ENCODE measurements at places on chromosomes 2 and 18.

GRCh38 chr18:60865801-60866200 is 467.4 kb upstream of the CDH20 start:
- DNase-seq = no peak

GRCh38 chr2:223101340-223102039 is 49.5 kb downstream of the KCNE4 start:
- DNase-seq = peak; percentile 57

GRCh38 chr2:54725343-54726099 is 2.1 kb downstream of the EML6 start:
- DNase-seq = no peak

DNA sequence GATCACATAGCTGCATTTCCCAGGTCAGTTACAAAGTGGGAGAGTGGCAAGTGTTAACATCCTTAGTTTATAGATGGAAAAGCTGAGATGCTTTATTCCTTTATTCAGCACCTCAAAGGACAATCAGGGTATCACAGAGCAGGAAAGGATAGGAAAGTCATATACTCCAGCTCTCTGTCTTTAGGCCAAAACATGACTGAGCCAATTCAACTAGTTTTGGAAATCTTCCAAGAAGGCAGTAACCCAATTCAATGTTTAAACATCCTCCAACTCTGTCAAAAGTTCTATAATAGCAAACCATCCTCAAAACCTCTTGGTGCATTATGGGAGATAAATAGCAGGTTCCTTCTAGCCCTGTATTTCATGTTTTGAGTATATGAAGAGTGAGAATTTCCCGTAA is 25.2 kb downstream of the CASP8 start:
- DNase-seq = no peak

- DNase-seq = no peak
Observed at GRCh38 chr18:26458526-26459232, 89.7 kb downstream of the KCTD1 start.

GRCh38 chr2:226969417-226970080 is 133.7 kb downstream of the RHBDD1 start:
- DNase-seq = no peak

DNA sequence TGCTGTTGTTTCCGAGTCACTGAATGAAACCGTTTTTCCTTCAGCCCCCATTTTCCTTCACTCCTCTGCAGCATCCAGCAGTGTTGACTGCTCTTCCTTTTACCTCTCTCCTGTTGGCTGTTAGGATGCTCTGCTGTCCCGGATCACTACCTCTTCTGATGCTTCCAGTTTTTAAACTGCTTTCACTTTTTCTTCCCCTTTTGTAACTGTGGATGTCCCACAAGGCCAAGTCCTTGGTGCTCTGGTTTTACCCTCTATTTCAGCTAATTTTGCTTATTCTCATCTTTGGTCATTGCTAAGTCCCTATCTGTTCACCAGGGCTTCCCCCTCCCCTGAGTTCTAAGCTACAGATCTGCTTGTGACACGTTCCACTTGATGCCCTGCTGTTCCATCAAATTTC is 39.4 kb upstream of the MAP4K3 start:
- no peak for DNase-seq

DNA sequence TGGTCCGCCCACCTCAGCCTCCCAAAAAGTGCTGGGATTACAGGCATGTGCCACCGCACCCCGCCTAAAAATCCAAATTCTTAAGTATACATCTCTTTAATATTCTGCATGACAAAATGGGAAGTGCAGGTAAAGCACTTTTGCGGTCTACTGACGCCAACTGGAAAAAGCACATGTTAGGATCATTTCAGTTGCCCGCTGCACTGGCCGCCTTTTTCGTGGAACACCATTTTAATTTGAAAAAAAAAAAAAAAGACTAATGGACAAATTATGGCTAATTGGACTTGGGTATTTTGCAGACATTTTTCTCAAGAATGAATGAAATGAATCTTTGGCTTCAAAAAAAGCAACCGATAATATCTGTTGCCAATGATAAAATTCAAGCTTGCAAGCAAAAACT is 129.3 kb upstream of the GPC1 start:
- no peak for DNase-seq

- DNase-seq = no peak
Observed at GRCh38 chr18:41645589-41646360, 309.3 kb upstream of the PIK3C3 start.

GRCh38 chr2:190486037-190486623 is 48.4 kb downstream of the NEMP2 start:
- DNase-seq = peak; percentile 7

DNA sequence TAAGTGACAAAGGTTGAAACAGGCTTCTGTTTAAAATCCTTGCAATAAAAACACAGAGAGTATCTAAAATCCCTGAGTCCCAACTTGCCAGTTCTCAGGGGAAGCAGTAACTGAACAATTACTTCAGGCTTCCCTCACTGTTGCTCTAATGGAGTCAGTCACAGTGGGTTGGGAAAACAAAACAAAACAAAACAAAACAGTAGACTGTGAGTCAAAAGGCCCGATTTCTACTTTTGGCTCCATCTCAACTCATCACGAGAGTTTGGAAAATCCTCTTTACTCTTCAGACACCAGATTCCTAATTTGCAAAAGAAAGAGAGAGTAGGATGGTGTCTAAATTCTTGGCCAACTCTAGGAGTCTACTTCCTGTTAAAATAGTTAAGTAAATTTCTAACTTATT is 1.1 kb downstream of the FSHR start:
- DNase-seq = no peak

GRCh38 chr2:203040966-203041521 is 26.4 kb downstream of the NBEAL1 start:
- no peak for DNase-seq

GRCh38 chr2:96888072-96889011 is 18.5 kb upstream of the SEMA4C start:
- DNase-seq = no peak

GRCh38 chr18:76855594-76855993 is 33.2 kb downstream of the ZNF236 start:
- no peak for DNase-seq

DNA sequence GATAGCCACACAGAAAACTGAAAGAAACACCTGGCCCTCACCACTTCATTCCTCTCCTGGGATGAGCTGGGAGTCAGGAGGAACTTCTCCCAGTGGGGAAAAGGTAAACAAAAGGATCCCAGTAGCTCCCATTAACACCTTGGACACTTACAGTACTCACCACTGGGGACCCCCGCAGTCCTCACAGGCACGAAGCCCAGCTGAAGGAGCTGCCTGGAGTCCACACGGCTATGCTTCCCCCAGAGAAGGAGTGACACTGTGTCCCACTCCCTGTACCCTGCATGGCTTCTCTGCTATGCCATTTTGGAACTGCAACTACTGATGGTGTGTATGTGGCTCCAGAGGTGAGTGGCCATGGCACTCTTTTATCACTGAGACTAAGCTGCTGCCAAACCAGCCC is 1565.1 kb downstream of the LRP1B start:
- DNase-seq = no peak

DNA sequence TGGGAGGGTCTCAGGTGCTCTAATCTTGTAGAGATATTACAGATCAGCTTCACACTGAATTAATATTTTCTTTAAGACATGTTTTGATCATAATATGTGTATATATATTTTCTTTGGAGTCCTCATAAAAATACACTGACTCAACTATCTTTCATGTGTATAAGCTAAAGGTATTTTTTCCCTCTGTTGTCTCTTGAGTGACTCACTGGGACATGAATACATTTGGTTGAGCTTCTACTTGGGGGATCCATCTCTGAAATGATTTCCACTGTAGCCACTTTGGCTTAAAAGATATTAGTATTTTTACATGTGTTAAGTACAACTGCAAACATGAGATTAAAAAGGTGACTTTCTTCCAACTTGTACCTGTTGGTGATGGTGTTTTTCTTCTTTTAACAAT is 140.8 kb downstream of the TTN start:
- no peak for DNase-seq

GRCh38 chr2:60641811-60642788 is 88.6 kb upstream of the BCL11A start:
- peak; percentile 45 for DNase-seq

- no peak for DNase-seq
Observed at GRCh38 chr2:132584976-132585817, 84.8 kb downstream of the LYPD1 start.

GRCh38 chr18:47801817-47802216 is 128.6 kb downstream of the SMAD2 start:
- DNase-seq = no peak

DNA sequence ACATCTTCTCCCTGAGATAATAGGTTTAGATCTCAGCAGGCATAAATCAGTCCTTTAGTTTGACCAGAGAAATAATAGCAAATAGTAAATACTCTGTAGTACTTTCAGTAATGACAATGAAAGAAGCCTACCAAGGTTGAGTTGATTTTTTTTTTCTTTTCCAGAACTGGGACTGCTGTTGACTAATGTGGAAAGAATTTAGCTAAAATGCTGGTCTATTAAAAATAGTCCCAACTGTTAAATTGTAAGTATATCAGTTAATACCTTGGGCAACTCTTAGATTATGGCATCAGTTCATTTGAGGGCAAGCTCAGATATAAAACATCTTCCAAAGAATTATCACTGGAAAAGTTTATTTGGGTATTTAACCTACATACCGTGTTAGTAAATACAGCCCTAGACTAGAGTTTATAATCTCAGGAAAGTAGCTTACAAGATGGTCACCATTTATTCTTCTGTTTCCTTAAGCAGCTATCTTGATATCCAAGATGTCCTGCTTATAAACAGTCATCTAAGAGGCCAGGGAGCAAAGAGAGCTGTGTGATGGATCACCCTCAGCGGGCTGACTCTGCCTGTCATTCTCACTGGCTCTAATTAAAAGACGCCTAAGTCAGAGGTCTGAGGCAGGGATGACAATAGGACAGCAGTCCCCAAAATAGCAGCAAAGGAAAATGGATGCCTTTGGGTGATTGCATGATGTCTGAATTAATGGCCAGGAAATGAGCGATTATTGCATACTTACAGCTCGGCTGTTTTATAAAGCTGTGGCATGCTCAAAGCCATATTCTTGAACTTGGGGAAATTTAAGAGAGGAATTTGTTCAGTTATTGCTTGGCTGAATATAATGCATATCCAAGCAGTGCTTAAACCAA is 121.3 kb downstream of the MTX2 start:
- peak; percentile 41 for DNase-seq

- no peak for DNase-seq
Observed at GRCh38 chr2:156903335-156903734, 354.2 kb upstream of the GALNT5 start.

GRCh38 chr2:220876080-220876824 is 695.9 kb downstream of the EPHA4 start:
- DNase-seq = no peak

GRCh38 chr2:203786549-203787351 is 80.3 kb downstream of the CD28 start:
- peak; percentile 57 for DNase-seq

DNA sequence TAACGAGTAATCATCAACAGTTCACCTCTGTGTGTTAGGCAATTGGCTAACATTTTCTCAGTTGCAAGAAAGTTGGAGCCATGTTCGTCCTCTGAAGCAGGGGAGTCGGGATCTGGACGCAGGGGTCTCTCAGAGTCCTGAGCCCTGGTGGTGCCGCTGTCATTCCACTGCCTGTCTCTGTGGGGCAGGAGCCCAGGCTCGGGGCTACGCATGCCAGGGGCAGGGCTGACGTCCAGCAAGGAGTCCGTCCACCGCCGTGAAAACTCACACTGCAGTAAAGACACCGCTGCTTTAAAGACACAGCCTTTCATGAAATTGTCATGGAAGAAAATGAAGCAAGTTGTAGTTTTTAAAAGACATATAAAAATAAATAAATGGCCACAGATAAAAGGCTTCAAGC is 571.1 kb upstream of the SOX11 start:
- no peak for DNase-seq
